Mesothelial cell of epicardium (in vitro differentiated cells): ENCODE measurements at places on chromosomes 4 and X. TPM values are rescaled to one million over a fixed set of nuclear protein-coding genes. Genes with fewer than 3 reads are reported as not detected.

The ATP2B3 gene
- total RNA-seq, result 0.82 to 0.99 TPM (median 0.83 TPM) in 3 replicates

The MCF2 gene
- total RNA-seq, result 0.11 to 0.16 TPM in 2 of 3 replicates, not detected in the other

The PRKG2 gene
- 0.83 to 1.6 TPM (median 0.90 TPM) in 3 replicates for total RNA-seq

The PCDH10 gene
- total RNA-seq, result 21.3 to 22.3 TPM (median 21.3 TPM) in 3 replicates

The UVSSA gene
- 62.9 to 65.9 TPM (median 63.1 TPM) in 3 replicates for total RNA-seq

The ZC4H2 gene
- 27.8 to 32.5 TPM (median 28.0 TPM) in 3 replicates for total RNA-seq

The SPACA5 gene
- total RNA-seq, result not detected in 3 replicates

DNA sequence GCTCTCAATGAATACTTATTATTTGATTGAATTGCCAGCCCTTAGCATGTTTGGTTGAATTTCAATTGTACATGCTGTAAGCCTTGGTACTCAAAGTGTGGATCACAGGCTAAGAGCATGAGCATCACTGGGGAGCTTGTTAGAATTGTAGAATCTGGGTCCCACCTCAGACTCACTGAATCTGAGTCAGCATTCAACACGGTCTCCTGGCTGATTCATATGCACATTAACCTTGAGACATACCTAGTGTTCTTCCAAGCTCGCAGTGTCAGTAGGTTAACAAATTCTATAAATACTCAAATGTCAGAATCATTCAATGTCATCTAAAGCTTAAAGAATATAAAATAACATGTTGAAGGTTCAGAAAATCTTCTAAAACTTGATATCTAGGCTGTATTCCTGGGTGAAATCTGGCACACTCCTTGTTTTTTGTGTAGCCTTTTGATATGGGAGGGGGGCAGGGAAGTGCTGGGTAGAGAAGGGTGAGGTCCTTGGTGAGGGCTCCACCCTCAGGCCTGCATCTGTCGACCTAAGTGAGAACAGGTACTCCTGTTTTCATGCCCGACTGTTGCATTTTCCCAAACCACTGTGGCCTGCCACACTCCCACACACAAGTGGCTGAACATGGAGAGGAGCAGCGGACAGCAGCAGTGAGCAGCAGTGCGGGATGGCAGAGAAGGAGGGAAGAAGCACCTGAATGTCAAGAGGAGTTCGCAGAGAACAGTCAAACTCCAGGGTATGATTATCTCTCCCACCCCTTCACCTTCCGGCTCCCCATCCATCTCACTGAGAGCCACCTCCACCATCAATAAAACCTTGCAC, 529.6 kb upstream of the IGFBP7 start:
- no peaks in the 10 kb centered on the region for H3K27me3 ChIP-seq
- H3K4me3 ChIP-seq, result no peak overlapping the region
- no peaks in the 10 kb centered on the region for H3K4me1 ChIP-seq
- no peak for DNase-seq
- H3K36me3 ChIP-seq, result no peaks in the 10 kb centered on the region

DNA sequence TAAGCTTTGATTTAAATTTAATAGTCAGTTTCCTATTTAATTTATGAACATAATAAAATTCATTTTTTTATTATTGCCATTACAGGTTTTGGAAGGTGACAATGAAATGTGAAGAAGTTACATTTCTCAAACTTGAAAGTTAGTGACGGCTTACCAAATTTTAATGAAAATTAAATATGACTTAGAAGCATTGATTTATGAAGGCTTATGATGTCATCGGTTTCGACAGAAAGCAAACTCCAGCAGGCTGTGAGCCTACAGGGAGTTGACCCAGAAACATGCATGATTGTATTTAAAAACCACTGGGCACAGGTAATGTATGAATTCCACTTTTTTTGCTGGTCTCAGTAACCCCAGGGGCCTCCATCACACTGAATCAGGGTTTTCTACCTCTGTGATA, 157.1 kb downstream of the FHIP1A start:
- H3K27ac ChIP-seq, result no peak overlapping the region
- peaks cover 32% of the 10 kb centered on the region for H3K4me1 ChIP-seq
- DNase-seq, result no peak
- H3K36me3 ChIP-seq, result no peaks in the 10 kb centered on the region
- H3K4me3 ChIP-seq, result no peak overlapping the region

DNA sequence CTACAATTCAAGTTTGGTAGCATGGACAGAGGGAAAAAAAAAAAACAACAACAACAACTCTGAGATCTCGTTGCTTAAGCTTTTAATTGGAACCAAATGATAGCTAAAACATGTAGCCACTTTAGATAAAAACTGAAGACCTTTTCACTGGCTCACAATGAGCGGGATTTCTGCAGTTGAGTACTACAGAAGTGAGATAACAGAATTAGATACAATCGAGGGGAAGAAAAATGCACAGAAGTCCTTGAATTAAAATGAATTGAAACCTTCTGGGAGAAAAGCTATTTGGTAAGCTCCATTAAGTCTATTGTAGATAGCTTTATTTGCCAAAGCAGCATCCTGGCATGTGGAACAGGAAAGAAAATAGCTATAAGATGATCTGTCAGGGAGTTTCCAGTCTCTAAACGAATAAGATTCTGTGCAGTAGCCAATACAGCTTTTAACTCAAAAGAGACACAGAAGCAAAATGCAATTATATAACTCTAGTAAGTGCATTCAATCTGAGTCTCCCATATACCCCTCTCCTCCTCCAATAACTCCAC, 248.5 kb downstream of the ENOX2 start:
- H3K4me1 ChIP-seq, result no peaks in the 10 kb centered on the region
- DNase-seq, result no peak
- no peak overlapping the region for H3K27ac ChIP-seq
- peaks cover 16% of the 10 kb centered on the region for H3K36me3 ChIP-seq
- H3K27me3 ChIP-seq, result no peaks in the 10 kb centered on the region
- no peak overlapping the region for H3K4me3 ChIP-seq

DNA sequence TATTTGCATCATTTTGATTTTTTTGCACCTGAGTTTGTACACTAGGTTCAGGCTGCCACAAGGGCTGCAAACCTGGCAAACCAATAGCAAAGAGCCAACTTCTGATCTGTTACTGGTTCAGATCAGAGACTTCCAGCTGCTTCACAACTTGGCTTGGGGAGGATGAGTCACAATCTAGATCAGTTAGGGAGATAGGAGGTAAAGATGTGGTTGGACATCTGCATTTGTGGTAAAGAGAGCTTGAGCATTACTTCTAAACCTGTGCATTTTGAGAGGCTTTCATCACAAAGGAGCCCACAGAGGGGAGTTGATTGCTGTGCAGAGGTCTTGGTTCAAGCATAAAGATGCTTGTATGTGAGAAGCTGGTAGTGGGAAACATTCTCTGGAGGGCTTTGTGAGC, 34.5 kb downstream of the LINC00632 start:
- no peak overlapping the region for H3K4me3 ChIP-seq
- H3K27me3 ChIP-seq, result no peaks in the 10 kb centered on the region
- H3K36me3 ChIP-seq, result no peaks in the 10 kb centered on the region
- no peaks in the 10 kb centered on the region for H3K4me1 ChIP-seq
- H3K27ac ChIP-seq, result no peak overlapping the region

DNA sequence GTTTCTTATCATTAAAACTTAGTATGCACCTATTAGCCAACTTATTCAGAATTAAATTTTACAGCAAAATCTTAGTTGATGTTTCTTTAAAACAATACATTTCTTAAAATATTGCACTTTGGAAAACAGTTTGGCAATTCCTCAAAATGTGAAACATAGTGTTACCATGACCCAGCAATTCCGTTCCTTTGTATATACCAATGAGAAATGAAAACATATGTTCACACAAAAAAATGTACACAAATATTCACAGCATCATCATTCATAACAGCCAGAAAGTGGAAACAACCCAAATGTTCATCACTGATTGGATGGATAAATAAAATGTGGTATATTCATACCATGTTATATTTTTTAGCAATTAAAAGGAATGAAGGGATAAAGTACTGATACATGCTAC, 50.2 kb downstream of the WDR44 start:
- peaks cover 25% of the 10 kb centered on the region for H3K36me3 ChIP-seq
- no peak overlapping the region for H3K4me3 ChIP-seq
- no peak for DNase-seq
- no peak overlapping the region for H3K27ac ChIP-seq

- H3K36me3 ChIP-seq, result no peaks in the 10 kb centered on the region
- no peaks in the 10 kb centered on the region for H3K4me1 ChIP-seq
Observed at GRCh38 chrX:1529756-1530155, 7.2 kb downstream of the P2RY8 start.

DNA sequence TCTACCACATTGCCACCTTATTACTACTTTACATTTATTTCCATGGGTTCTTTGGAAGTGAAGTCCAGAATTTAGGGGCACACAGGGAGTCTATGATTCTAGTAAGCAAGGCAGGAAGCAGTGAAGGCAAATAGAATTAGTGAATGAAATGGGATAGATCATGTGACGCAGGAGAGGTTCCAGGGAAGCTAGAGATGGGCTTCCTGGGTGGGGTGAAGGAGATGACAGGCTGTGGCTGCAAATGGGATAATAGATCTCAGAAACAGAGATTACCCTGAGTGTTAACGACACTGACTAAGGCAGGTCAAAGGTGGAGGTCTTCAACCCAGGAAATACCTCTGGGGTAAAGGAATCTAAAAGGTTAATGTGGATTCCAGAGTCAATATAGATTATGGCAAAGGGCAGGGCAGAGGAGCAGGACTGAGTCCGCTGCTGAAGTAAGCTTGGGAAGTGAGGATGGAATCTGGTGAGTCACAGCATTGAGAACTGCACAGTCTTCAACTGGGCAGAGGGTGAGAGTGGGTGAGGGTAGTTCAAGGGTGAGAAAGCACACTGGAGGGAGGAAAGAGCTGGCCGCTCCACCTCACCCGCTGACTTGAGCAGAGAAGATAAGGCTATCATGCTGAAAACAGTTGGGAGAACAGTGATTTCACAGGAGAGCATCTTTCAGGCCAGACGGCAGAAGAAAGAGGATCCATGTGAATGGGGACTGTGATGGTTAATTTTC, 70.8 kb downstream of the ANXA3 start:
- H3K27ac ChIP-seq, result no peak overlapping the region
- H3K4me1 ChIP-seq, result no peaks in the 10 kb centered on the region
- DNase-seq, result no peak

DNA sequence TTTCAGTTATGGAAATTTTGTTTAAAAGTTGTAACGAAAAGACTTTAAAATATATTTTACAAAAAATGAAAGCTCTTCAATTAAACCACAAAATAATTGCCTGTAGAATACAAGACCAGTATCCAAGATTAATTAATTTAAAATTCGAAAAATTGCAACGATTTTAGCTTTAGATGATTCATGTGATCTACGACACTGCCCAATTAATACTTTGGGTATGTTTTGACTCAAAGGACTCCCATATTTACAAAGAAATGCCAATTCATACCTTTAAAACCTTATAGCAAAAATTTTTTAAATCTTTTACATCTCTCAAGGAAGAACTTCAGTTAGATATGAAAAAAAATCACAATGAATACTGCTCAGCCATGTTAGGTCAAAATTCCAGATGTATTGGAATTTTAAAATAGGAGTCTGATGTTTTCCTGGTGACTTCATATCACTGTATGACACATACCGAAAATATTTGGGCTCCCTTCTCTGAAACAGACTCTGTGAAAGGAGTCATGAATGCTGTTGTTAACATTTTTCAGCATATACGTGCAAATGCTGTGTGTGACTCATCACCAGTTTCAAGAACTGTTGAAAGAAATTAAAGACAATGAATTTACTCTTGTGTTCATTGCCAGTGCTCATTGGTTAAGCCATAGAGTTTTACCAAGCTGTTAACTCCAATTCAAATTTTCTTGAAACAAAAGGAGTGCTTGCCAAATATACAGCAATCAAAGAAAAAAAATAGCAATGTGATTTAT, 13.8 kb upstream of the SMS start:
- H3K4me3 ChIP-seq, result peak overlapping the region; percentile 24
- no peak for DNase-seq
- H3K36me3 ChIP-seq, result no peaks in the 10 kb centered on the region

DNA sequence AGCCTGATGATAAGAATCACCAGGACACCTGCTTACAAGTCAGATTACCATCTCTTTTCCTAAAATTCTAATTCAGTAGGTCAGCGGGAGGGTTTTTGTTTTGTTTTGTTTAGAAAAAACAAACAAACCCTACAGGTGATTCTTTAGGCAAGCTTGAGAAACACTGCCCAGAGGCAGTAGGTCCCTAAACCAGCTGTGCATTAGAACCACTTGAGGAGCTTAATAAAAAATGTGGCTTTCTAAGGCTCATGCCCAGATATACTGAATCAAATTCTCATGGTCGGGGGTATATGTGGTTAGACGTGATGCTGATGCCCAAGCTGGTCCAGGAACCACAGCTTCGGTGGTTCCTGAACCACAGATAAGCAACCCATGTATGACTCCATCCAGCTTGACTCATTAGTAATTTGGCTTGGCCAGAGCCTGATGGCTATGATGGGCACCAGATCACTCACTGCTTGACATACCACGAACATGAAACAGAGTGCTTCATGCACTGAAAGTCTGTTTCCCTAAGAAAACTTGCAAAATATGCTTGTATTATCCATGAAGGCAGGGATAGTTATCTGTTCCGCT, 338.1 kb upstream of the F9 start:
- no peak overlapping the region for H3K27ac ChIP-seq
- H3K4me1 ChIP-seq, result no peaks in the 10 kb centered on the region
- H3K4me3 ChIP-seq, result no peak overlapping the region
- H3K36me3 ChIP-seq, result no peaks in the 10 kb centered on the region
- no peak for DNase-seq
- H3K27me3 ChIP-seq, result peaks cover 70% of the 10 kb centered on the region
